Right ventricle myocardium inferior (tissue), 1 donor: ENCODE measurements at places on chromosomes 12 and 14. TPM values are rescaled to one million over a fixed set of nuclear protein-coding genes. Genes with fewer than 3 reads are reported as not detected.

Gene LYZ
- total RNA-seq = 49.2 TPM

Gene CHGA
- not detected for total RNA-seq

Gene SLC6A12
- 0.68 TPM for total RNA-seq

Gene AKAP6
- total RNA-seq = 160 TPM

Gene ST8SIA1
- total RNA-seq = 3.6 TPM

Gene GNB3
- 4.0 TPM for total RNA-seq

Gene MEG3
- total RNA-seq = 34.8 TPM

Gene CDH24
- total RNA-seq = 2.5 TPM

Gene KRT71
- not detected for total RNA-seq

Gene DHRS2
- total RNA-seq = not detected

Gene SLCO1B1
- not detected for total RNA-seq

Gene KRT83
- not detected for total RNA-seq

Gene RIPK3
- 4.2 TPM for total RNA-seq

Gene NUAK1
- total RNA-seq = 42.1 TPM

Gene DHRS4
- total RNA-seq = 29.7 TPM

Gene BICDL1
- total RNA-seq = 0.87 TPM

Gene KRT6B
- total RNA-seq = not detected

Gene C14orf132
- total RNA-seq = 1.5 TPM

Gene TAS2R30
- total RNA-seq = 0.27 TPM

Gene KCNK10
- not detected for total RNA-seq

Gene CBLN3
- 1.1 TPM for total RNA-seq

Gene CLEC1A
- total RNA-seq = 3.7 TPM

Gene SMOC1
- 1.2 TPM for total RNA-seq

Gene LMBR1L
- total RNA-seq = 26.3 TPM

Gene LBHD2
- total RNA-seq = not detected

Gene PMCH
- total RNA-seq = not detected

Gene SPTB
- 79.4 TPM for total RNA-seq

Gene OR4M1
- not detected for total RNA-seq

Gene ESPL1
- total RNA-seq = 0.97 TPM

Gene TTC9
- 0.70 TPM for total RNA-seq

Gene ZCCHC8
- total RNA-seq = 8.9 TPM

Gene ANKRD9
- total RNA-seq = 148 TPM

Gene SERPINA6
- not detected for total RNA-seq

Gene P2RX2
- total RNA-seq = not detected

Gene PTGER2
- total RNA-seq = 0.76 TPM

Gene CORO1C
- total RNA-seq = 76.4 TPM

Gene ASCL1
- not detected for total RNA-seq

Gene RTN1
- total RNA-seq = 1.6 TPM

Gene ZNF740
- total RNA-seq = 31.5 TPM

Gene ATF1
- total RNA-seq = 29.2 TPM
